ENCODE measurements at places on chromosomes 1 and 21. TPM values are rescaled to one million over a fixed set of nuclear protein-coding genes. Genes with fewer than 3 reads are reported as not detected.

The ICOSLG gene
- total RNA-seq = 13.5 TPM

The IL20 gene
- not detected for total RNA-seq

The AJAP1 gene
- not detected for total RNA-seq

The POLR3GL gene
- 3.4 TPM for total RNA-seq

DNA sequence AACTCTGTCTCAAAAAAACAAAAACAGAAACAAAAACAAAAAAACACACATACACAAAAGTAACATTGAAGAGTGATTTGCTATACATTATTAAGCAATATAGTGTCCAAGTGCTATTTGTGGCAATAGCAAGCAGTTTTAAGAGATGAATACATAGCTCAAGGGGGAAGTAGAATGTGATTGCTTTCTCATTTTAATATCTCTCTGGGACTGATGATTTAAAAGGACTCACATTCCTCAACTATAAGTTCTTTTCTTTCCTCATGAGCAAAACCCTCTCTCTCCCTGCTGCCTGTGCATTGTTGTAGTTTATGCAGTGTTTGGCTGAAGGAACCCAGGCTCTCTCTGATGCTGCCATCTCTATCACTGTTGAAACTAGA lies 47.0 kb upstream of the CSF1 start:
- DNase-seq = no peak

- DNase-seq = no peak
These were observed 36.1 kb downstream of the FGGY start for GRCh38 chr1:59332983-59333382.

DNA sequence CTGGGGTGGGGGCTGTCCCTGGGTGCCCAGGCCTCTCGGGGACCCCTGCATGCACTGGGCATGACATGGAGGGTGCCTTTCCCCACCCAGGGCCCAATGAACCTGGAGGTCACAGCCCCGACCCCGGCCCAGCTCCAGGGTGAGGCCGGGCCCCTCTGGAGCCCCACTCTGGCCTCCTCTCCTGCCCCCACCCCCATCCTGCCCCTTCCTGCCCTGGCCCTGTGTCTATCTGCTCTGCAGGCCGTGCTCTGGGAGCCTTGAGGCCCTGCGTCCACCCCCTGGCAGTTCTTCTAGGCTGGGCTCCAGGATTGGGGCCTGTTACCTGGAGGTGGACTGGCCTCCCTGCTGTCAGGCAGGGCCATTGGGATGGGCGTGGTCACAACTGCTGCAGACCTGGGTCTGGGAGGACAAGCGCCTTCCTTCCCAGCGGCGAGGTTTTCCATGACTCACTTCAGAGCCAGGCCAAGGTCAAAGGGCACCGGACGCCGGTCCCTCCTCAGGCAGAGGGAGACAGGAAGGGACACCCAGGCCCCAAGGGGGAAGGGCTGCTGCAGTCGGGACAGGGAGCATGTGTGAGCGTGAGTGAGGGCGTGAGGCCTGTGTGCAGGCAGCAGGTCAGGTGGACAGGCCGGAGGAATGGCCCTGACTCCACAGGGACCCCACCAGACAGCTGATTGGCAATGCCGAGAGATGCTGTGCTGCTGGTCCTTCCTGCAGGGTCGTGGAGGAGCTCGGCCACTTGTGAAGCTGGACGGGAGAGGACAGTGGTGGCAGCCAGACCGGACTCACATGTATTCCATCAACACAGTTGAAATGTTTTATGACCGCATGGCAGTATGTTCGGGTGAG lies 31.1 kb upstream of the POFUT2 start:
- DNase-seq = peak; percentile 93

DNA sequence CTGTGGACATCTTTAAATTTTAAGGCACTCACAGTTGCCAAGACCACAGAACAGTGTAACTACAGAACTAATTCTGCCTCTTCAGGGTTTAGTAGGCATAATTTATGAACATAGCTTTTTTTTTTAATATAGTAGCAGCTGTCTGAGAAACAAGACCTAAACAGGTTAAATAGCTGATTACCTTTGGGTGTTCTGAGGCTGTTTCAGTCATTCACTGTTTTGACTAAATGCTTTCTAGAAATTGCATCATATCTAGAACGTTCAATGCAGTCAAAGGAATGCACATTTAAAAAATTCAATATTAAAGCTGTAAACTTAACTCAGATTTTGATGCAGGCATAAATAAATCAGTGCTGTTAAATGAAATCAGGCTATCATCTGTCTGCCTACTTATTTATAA lies 101.6 kb downstream of the BRINP3 start:
- no peak for DNase-seq

DNA sequence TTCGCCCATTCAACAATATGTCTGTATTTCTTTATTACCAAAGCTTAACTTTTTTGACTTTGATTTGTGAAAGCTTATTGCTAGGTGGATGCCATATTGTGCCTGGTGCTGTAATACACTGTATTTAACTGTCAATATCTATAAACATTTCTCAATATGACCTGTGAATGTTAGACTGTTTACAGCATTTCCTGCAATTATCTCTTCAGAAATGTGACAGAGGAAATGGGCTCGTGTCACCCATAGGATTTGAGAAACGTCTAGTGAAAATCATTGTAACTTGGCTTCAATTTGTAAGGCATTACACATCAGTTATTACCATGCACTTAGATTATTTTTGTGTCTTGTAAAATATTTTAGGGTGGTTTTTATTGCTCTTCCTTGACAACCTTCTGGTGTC lies 237.8 kb upstream of the ADGRL2 start:
- no peak for DNase-seq

DNA sequence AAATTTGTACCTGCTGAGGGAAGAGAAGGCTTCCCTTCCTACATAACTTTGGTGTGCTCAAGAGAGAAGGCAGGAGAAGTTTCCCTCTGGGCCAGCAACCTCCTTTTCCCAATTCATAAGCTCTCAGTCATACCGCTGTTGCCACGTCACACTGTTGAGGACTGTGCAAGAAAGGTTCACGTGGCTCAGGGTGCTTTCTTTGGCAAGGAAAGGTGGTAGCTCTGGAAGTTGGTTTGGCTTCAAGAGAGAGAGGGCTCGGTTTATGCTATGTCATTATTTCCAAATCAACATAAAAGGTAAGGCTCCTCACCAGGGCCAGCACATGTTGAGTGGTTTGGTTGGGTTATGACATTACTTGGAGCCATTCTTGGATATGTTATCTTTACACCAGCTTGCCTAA lies 77.3 kb downstream of the TNFSF18 start:
- DNase-seq = no peak

- DNase-seq = no peak
These were observed 1.6 kb downstream of the C1orf21 start for GRCh38 chr1:184388319-184388889.

DNA sequence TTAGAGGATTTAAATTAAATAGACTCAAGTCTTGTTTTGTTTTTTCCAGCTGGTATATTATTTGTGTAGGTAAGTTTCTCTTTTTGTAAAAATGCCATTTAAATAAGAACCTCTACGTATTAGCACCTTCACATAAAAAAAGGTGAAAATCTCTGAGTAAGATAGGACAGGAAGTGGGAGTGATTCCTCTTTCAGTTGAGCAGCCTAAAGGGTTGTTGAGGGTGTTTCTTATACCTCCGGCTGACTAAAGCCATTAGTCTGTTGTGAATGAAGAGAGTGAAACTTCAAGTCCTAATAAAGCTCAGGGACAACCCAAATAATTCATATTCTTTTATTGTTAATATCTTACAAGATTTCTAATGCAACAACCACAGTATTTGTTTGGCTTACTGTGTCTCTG lies 188.7 kb downstream of the CHRM3 start:
- DNase-seq = no peak

DNA sequence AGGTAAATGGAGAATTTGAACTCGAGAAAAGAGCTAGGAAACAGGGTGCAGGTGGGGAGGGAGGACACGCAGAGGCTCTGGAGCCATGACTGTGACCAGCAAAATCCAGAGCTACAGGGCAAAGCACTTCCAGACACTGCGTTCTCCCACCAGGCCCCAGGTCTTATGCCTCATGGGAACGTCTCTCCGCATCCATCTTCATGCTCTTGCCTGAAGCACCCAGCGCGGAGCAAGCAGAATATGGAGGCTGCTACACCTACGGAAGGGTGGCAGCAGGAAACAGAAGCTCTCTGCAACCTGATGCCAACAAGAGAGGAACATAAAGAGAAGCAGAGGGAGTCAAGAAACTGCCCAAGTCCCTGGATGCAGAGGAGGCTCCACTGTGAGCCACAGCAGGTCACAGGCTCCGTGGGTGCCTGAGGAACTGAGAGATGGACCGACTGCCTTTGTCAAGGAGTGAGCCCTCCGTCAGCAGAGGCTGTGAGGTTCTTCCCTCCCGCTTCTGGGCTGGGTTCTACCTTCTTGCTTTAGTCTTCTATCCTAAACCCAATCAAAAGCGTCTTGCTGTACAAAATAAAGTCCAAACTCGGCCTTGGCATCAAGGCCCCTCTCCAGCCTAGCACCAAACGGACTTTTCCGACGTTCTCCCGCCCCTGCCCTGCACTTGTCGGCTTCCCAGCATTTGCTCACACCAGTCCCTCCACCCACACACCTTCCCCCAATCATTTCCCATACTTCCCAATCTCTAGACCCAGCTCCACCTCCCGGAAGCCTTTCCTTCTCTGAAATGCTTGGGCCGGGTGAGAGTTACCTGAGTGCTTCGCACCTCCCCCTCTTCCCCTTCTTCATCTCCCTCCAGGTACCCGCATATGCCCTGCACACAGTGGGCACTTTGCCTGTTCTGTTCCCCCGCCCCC lies 930 bp downstream of the DHCR24 start:
- DNase-seq = peak; percentile 55
